ENCODE measurements at places on chromosomes 2 and 18.
A peak's percentile ranks its signal among the peaks of the same experiment; 100 is the strongest.

GRCh38 chr2:183543222-183543621, 419.0 kb downstream of the NUP35 start:
- no peak for DNase-seq

- DNase-seq = no peak
Observed at GRCh38 chr2:222518570-222519381, 94.4 kb downstream of the SGPP2 start.

- no peak for DNase-seq
Observed at GRCh38 chr2:3571284-3571683, 3.8 kb upstream of the RPS7 start.

GRCh38 chr2:147630585-147630984, 214.2 kb upstream of the ACVR2A start:
- DNase-seq = peak; percentile 10

GRCh38 chr2:150917961-150918713, 343.5 kb downstream of the RBM43 start:
- DNase-seq = no peak

DNA sequence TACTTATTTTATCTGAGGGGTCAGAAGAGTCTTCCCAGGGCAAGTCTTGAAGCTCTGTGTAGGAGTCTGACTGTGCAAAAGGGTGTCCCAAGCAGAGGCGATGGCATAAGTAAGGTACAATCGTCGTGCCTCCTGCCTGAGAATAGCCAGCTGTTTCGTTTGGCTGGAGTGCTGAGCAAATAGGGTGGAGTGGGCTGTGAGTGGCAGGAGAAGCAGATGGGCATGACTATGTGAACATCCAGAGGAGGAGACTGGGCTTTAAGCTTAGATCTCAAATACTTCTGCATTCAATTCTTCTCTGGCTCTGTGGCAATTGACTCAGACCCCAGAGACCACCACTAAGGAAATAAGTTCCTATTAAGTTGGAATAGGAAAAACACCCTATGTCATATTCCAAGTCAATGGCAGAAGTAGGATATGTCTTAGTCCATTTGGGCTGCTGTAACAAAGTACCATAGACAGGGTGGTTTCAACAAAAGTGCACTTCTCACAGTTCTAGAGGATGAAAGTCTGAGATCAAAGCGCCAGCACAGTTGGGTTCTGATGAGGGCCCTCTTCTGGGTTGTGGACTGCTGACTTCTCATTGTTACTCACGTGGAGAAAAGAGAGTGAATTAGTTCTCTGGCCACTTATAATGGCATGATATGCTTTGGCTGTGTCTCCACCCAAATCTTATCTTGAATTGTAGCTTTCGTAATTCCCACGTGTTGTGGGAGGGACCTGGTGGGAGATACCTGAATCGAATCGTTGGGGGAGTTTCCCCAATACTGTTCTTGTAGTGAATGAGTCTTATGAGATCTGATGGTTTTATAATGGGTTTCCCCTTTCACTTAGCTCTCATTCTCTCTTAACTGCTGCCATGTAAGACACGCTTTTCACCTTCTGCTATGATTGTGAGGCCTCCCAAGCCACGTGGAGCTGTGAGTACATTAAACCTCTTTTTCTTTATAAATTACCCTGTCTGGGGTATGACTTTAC, 120.2 kb downstream of the LPIN1 start:
- DNase-seq = no peak

DNA sequence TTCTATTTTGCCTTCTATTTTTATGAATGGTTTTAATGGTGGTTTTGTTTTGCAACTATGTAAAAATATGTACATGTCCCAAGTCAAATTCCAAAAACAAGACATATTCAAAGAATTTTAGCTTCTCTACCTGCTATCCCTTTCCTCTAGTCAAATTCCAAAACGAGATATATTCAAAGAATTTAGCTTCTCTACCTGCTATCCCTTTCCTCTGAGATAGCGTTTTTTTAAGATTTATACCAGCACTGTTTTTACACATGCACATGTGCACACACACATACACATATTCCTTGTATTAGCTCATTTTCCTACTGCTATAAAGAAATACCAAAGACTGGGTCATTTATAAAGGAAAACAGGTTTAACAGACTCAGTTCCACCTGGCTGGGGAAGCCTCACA, 199.1 kb upstream of the ARL4C start:
- DNase-seq = no peak

DNA sequence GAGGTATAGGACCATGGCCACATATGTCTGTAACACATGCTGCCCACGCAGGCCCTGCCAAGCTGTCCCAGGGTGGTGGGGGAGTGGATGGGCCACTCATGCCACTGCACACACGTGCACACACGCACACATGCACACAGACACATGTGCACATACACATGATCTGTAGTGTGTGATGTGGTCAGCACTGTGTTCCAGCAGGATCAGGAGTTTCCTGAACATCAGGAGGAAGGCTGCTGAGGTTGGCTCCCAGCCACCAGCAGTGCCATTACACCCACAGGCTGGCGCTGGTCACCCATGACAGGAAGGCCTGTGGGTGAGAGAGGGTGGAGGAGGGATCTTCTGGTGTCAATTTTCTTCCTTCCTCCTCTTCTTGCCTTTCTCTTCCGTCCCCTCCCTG, 44.7 kb downstream of the POMC start:
- no peak for DNase-seq

- no peak for DNase-seq
Observed at GRCh38 chr2:8426550-8426949, 255.3 kb upstream of the ID2 start.

- no peak for DNase-seq
Observed at GRCh38 chr18:73891572-73892421, 255.8 kb downstream of the FBXO15 start.

DNA sequence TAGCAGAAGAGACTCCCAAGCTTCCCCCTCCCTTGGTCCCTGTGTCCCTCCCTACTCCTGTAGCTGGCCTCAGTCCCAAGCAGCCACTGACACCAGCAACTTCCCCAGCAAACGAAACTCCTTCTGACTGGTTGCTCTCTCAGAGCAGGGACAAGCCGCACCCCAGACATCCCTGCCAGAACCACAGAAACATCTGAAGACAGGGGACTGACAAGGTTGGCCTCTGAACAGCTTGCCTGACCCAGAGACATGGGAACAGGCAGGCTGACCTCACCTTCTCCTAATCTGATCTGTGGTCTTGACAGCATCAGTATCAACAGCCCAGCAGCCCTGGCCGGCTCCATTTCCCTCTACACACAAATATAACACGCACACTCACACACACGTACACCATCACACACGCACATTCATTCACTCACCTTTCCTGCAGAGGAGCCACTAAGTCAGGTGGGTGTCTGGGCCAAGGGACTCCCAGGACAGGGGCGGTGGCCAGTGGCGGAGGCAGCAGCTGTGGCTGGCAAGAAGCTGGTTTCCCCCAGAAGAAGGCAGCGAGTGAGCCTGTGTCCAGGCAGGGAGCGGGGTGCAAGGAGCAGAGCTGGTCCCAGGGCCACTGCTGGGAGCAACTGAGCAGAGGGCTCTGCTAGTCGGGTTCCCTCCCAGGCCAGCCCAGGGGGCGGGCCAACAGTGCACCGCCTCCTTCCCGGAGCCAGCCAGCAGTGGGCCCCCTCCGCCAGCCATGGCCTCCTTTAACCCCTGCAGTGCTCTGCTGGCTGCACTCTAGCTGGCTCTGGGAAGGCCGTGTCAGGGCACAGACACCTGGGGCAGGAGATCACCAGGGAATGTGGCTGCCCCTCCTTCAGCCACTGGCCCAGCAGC, 59.1 kb downstream of the TNS1 start:
- no peak for DNase-seq

GRCh38 chr2:109155553-109156451, 26.8 kb downstream of the SH3RF3 start:
- no peak for DNase-seq

DNA sequence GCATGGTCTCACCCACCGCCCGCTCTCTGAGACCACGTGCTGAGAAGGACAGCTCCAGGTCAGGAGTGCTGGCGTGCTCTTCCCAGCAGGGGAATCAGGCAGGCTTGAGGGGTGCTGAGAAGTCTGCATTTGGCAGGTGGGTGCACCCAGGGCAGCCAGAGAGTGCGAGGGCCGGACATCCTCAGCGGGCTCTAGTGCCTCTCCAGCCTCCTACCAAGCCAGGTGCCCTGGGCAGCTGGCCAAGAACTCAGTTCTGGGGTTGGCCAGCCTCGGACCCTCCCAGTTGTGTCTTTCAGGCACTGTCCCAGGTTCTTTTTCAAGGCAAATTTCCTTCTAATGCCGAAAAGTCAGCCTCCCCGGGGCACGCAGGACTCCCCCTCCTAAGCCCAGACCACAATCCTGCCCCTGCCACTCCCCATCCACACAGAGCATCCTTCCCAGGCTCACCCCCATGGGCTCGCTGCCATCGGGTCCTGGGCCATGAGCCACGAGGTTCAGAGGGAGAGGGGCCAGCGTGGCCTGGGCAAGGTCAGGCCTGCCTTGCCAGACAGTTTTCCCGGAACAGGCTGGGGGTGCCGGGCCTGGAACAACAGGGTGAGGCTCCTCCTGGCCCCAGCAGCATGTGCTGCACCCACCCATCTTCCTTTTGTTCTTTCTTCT, 52.2 kb upstream of the GPC1 start:
- DNase-seq = no peak

GRCh38 chr2:28080911-28081310, 190.4 kb downstream of the BABAM2 start:
- DNase-seq = no peak

- no peak for DNase-seq
Observed at GRCh38 chr2:230134496-230135129, 65.9 kb upstream of the SLC16A14 start.

GRCh38 chr2:110969696-110970095, 151.0 kb upstream of the BCL2L11 start:
- DNase-seq = no peak

DNA sequence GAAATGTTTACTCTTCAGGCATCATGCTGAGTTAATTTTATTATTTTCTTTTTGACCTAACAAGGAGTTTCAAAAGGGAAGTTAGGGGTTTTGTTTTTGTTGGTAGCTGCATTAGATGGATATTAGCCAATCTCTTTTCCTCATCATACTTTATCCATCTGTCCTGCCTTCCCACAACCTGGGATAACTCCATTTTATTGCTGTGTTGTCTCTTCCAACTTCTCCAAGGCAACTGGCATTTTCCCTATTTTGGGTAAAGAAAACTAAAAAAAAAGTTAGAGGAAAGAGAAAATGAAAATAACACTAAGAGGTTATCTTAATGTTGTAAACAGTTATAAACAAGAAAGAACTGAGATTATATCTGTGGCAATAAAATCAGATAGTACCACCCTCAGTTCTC, 147.0 kb downstream of the PID1 start:
- DNase-seq = no peak

DNA sequence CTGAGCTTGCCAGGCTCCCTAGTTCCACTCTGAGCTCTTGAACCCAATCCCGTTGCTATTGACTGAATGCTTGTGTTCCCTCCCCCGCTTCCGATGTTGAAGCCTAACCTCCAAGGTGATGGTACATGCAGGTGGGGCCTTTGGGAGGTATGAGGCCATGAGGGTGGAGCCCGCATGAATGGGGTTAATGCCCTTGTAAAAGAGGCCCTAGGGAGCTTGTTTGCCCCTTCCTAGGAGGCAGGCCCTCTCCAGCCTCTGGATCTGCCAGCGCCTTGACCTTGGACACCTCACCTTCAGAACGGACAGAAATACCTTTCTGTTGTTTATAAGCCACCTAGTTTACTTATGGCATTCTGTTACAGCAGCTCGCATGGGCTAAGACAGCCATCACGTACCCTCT, 71.6 kb downstream of the TFCP2L1 start:
- DNase-seq = no peak

DNA sequence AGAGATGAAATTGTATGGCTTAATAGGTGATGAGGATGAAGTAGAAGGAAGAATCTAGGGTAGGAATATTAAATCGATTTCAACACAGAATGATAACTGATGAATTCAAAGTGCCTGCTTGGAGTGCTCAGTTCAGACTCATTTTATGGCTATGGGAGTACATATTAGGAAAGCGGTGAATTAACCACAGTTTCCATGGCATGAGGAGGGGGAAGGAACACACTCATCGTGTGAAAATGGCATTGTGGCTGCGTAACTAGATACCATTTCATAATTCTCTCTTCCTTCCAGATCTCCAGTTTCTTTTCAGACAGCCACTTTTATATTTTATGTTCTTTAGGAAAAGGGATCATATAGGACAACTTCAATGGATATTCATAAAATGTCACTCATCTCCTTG, 232.3 kb upstream of the KCNJ3 start:
- no peak for DNase-seq

GRCh38 chr2:231359948-231360347, 35.6 kb upstream of the B3GNT7 start:
- no peak for DNase-seq

- no peak for DNase-seq
Observed at GRCh38 chr2:14194233-14194632, 438.3 kb upstream of the LRATD1 start.

DNA sequence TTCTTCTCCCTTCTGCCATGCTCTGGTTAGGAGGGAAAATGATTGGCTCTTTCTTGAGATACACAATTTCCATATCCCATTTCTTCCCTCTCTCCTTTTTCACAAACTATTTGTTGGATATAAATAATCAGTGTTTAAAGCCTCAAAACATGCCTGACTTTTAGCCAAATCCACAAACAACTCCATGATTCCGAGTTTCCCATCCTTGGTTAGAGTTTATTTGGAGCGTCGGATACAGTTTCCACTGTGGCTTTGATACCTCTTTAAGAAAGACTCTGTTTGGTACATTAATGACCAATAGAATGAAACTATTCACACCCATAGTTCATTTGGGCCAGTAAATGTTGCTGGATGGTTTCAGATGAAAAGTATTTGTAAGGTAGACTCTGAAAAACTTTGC, 5.9 kb upstream of the FHL2 start:
- DNase-seq = no peak

GRCh38 chr2:219642069-219642454, 14.6 kb downstream of the SLC4A3 start:
- DNase-seq = no peak

- no peak for DNase-seq
Observed at GRCh38 chr2:157076526-157077161, 180.9 kb upstream of the GALNT5 start.

DNA sequence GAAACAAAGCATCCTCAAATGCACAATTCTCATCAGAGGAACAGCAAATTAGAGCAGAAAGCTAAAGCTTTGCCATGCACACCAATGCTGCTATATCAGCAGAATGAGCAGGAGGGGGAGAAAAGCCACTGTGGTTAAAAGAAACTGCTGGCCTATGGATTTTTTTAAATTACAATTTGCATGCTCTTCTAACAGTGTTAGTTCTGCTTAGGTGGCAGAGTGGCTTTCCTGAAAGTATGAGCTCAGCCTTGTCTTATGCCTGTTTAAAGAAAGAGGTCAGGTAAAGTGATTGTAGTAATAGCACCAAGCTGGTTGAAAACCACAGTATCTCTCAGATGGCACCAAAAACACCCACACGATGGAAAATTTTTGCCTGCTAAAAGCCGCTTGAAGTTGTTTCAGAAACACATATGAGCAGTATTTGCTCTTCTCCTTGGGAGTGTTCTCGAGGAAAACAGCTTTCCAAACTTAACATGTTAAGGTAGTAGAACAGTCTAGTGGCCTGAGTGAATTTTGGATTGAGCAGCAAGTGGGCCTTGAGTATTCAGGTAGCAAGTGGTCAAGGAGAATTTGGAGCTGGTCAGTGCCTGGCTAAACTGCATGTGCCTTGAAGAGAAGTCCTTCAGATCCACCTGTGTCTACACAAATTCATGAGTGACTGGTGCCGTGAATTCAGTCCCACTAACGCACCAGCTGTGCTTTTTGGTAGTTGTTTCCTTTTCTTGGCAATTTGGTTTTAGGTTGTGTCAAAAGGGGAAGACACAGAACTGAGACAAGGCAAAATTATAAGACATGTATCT, 19.6 kb upstream of the NDUFV2 start:
- peak; percentile 64 for DNase-seq

- no peak for DNase-seq
Observed at GRCh38 chr2:217462121-217462520, 540.7 kb downstream of the TNS1 start.

GRCh38 chr2:179856205-179856604, 5.2 kb downstream of the ZNF385B start:
- no peak for DNase-seq

Data from CD4-positive, alpha-beta T cell treated with Interleukin-12 subunit alpha and Interleukin-12 subunit beta, for 1 hour (primary cell).